Fibroblast of skin of left biceps (primary cell): ENCODE measurements at places on chromosomes 11 and 22.

- DNase-seq, result no peak
Observed at GRCh38 chr11:121890946-121891515, 225.0 kb downstream of the BLID start.

- no peak for DNase-seq
Observed at GRCh38 chr11:12813371-12814225, 139.4 kb downstream of the TEAD1 start.

- DNase-seq, result no peak
Observed at GRCh38 chr11:67300756-67301312, 2.5 kb upstream of the SSH3 start.

DNA sequence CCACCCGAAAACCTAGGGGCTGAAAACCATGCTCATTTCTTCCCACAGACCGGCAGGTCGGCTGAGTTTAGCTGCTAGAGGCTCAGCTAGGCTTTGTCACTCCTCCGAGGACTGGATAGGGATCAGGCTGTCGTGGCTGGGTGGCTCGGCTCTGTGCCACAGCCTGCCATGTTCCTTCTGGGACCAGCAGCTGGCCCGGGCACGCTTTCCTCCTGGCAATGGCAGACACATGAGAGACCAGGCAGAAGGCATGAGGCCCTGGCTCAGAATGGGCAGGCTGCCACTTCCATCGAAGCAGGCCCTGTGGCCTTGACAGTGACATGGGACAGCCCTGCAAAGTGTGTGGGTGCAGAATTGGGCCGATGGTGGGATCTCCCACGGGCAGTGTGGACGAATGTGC lies 20.9 kb downstream of the PARVG start:
- DNase-seq, result no peak

DNA sequence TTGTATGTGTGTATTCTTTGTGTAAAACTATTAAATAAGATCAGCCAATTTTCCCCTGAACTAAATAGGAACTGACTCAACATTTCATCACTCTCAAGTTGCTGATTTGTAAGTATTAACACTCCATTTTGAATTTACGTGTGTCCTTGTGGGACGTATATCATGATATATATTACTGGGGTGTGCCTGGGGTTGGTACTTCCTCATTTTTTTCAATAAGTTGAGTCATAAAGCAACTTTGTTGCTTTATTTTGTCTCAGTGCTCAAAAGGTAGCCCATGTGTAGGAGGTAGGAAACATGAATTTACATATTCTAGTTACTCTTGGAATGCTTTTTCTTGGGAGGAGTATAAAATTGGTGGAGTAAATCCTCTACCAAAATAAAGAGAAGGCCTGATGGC lies 193.9 kb upstream of the RAG2 start:
- no peak for DNase-seq

GRCh38 chr11:32425761-32426160 lies 9.6 kb downstream of the WT1 start:
- DNase-seq, result no peak

GRCh38 chr22:36911887-36912661 lies 1.4 kb upstream of the CSF2RB start:
- DNase-seq, result no peak

- no peak for DNase-seq
Observed at GRCh38 chr11:9148727-9149126, 57.3 kb upstream of the SCUBE2 start.

- DNase-seq, result no peak
Observed at GRCh38 chr11:65251476-65251875, 10.3 kb upstream of the POLA2 start.

GRCh38 chr11:44319552-44320288 lies 9.8 kb upstream of the ALX4 start:
- no peak for DNase-seq

DNA sequence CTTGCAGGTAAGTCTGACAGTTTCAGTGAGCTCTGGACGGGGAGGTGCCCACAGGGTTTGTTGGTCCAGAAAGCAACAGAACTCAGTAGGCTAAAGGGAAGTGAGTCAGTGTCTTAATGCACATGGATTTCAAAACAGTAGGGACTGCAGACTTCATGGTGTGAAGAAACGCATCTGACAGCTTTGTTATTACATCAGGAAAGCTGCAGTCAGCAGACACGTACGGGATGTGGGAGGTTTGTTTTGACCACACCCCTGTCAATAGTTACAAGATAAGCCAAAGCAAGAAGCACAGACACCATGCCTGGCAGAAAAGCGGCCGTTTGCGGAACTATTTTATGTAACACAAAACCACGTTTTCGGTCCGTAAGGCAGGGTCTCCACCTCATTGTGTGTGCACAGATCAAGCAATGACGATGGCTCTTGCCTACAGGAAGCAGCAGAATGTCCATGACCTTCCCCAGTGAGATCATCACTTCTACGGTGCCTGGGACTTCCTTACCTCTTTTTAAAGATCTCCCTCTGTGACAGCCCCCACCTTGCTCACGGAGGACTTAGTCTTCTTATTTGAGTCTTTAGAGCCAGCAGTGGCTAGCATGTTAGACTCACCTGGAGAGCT lies 58.2 kb upstream of the FTH1 start:
- peak; percentile 47 for DNase-seq

GRCh38 chr11:80822308-80822707 lies 1381.5 kb upstream of the TENM4 start:
- DNase-seq, result no peak

DNA sequence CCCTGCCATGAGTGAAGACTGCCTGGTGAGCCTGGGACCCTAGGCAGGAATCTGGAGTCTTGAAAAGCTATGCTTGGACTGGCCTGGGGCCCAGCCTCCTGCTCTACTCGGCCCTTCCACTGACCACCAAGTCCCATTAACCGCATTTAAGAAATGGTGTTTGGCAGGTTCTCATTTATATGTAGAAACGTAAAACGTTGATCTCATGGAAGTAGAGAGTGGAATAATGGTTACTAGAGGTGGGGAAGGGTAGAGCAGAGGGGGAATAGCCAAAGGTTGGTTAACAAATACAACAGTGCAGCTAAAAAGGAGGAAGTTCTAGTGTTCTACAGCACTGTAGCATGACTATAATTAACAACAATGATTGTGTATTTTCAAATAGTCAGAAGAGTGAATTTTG lies 72.9 kb upstream of the EED start:
- no peak for DNase-seq

- no peak for DNase-seq
Observed at GRCh38 chr11:36153551-36153950, 135.7 kb downstream of the COMMD9 start.

- no peak for DNase-seq
Observed at GRCh38 chr22:23117891-23118646, 23.7 kb downstream of the RSPH14 start.

GRCh38 chr22:23012081-23012622 lies 58.2 kb upstream of the GNAZ start:
- DNase-seq, result no peak

DNA sequence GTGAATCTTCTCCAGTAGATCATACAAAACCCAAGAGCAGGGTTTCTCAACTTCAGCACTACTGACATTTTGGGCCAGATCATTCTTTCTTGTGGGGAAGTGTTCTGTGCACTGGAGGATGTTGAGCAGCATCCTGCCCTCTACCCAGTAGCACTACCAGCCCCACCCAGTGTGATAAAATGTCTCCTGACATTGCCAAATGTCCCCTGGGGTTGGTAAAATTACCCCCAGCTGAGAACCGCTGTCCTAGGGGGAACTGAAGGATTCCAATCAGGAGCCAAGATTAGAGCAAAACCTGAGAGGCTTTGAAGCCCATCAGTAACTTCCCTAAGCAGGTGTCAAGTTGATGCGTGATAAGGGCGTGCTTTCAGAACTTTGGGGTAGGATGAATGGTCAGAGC lies 61.4 kb upstream of the YWHAH start:
- no peak for DNase-seq

DNA sequence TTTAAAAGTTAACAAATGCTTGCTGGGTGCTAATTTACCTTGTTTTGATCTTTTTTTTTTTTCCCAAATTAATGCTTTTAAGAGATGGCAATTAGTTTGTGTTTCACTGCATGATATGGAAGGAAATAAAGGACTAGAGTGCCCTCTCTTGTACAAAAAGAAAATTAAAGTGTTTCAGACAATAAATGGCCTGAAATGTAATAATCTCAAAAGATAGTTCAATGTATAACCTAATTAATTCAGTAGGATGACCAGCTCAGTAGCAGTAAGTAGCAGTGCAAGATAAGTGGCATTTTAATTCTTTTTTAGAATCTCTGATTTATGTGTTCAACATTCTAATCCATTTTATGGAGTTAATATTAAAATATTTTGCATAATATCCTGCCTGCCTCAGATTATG lies 39.9 kb upstream of the MYO18B start:
- peak; percentile 4 for DNase-seq

- no peak for DNase-seq
Observed at GRCh38 chr11:93861808-93862207, 11.4 kb upstream of the VSTM5 start.

DNA sequence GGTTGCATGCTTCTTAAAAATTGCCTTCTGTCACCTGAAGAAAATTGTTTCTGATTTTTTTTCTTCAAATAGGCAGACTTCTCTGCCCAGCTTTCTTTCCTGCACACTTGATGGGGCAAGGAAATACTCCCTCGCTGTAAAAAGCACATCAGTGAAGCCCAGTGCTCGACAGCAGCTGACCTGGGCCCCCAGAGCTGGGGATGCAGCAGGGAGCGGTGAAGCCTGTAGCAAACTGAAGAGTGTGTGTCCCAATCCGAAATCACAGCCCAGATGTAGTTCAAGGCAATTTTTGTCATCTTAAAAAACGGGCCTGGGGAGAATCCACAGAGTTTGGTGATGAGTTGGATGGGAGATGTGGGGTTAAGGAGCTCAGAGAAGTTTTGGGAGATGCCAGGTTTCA lies 27.0 kb upstream of the MPPED1 start:
- DNase-seq, result no peak
